SK-N-MC (cell line): ENCODE measurements at places on chromosomes 6 and 20.
A peak's percentile ranks its signal among the peaks of the same experiment; 100 is the strongest.

DNA sequence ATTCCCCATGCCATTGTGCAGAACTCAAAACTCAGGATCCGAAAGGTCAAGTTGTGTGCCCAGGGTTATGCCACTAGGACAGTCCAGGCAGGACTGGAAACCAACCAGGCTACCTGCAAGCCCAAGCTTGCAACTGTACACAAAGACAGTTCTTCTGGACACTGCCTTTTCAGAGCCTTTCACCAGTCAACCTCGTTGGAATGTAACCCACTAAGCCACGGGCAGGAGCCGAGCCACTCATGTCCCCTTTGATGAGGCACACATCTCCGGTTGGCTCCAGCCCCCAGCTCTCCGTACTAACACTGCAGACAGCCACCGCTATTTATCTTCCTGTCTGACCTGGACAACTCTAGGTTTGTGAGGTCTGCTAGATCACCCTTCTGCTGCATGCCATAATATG, 62.5 kb downstream of the BMP7 start:
- no peak for DNase-seq

- peak; percentile 91 for DNase-seq
Observed at GRCh38 chr20:40279390-40279789, 409.6 kb downstream of the MAFB start.

DNA sequence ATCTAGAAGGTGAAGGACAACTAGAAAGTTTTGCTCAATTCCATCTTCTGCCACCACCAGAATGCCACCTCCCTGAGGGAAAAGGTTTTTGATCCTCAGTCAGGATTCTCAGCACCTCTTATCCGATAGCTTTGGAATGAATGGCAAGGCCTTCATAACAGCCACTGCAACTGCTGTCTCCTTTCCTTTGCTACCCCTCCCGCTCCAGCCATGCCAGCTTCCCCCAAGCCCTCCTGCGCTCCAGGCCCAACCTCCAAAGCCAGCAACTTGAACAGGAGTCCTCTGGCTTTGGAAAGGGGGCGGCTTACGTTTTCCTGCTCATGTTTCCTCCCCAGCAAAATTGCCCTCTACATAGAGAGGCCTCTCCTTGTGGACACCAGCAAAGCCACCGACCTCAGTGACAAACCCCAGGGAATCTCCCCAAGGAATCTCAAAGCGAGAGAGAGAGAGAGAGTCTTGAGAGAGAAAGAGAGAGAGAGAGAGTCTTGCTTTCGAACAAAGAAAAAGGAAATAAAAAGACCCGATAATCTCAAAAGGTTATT, 420 bp upstream of the BTN2A1 start:
- peak; percentile 22 for DNase-seq

DNA sequence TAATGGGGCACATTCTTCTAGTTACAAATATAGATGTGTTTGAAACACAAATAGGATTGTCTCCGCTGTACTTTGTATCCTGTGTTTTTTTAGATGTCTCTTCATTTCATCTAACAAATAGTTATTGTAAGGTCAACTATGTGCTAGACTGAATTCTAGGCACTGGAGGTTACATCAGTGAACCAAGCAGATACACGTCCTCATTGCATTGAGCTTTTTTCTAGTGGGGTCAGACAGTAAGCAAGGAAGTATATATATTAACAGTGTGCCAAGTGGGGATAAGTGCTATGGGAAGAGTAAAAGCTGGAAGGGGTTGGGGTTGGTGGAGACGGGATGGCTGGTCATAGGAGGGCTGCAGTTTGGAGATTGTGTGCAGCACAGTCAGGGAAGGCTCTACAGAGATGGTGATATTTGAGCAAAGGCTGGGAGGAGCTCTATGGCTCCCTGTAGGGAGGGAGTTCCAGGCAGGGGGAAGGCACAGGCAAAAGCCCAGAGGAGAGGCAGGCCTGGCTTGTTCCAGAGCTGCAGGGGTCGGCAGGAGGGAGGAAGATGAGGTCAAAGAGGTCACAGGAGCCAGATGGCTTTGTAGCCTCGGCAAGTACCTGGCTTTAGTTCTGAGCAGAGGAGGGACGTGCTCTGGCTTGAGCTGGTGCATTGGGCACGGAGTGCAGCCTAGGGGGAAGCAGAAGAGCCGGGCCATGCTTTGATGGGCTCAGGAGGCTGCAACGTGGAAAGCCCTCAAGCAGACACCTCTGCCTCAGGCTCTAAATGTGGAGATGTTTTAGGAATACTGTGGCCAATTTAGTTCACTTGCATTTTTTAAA, 152.3 kb downstream of the ZDHHC14 start:
- DNase-seq, result no peak
